ACHN (cell line): ENCODE measurements at places on chromosomes 6 and 20.

DNA sequence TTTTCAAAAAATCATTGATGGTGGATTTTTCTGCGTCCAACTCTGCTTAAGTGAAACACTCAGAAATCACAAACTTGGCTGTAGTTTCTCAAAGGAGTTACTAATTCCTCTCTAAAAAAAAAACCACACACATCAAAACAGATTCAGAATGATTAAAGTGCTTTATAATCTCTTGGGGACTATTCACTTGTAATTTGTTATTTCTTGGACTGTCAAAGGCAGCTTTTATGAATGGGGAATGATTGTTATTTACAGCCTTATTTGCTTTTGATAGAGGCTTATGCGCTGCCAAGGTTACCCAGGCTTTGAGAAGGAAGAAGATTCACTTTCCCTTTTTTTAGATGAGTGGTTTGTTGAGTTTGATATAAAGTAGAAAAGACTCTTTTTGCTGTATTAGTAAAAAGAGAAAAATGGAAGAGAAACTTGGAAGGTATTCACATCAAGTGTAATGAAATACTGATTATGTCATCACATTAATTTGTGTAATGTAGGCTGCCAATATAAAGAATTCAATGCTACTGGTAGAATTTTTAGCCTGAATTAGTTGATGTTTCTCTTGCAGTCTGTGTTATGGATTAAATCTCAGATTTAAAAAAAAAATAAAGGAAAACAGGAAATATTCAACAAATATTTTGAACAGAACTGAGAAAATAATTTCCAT lies 381.0 kb upstream of the SASH1 start:
- DNase-seq, result no peak

GRCh38 chr6:90044833-90045381 lies 150.6 kb downstream of the GJA10 start:
- DNase-seq, result no peak

DNA sequence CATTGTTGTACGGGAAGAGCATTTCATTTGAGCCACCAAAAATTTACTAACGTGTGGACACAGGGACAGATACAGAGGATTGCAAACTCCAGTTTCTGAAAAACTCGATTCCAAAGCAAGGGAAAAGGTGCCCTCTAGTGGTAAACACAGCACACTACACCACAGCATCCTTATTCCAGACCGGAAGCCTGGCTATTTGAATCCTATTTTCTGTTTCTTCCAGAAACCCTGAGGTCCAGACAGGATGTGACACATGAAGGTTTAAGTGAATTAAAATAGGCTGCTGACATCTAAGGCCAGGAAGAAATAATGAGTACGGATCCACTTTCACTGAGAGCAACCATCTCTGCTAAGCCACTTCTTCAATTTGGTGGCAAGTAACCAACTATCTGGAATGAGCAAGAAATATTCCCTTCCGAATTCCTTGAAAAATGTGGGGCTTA lies 31.8 kb upstream of the GMPR start:
- DNase-seq, result peak; percentile 65

DNA sequence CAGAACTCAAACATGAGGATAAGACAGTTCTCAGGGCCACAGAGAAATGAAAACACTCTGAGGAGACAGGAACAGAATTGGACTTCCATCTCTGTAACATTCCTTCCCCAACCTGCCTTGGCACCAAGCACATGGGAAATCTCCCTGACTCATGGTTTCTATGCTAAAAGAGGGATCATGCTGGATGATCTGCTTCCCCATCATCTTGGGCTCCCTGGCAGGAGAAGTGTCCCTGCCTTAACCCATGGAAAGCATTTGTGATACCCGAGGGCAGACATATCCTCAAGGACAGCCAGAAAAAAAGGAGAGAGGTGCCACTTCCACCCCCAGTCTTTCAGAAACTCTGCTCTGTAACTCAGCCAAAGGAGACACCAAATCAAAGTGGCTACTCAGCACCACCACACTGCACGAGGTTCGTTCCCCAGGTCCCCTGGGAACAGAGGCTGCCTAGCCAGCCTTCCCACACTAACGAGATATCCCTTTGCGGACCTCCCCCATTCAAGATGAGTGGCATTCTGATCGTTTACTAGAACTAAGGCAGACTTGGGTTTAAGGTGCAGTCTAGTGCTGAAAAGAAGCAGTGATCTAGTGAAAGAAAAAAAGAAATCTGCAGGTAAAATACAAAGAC lies 34.8 kb downstream of the BLOC1S5 start:
- no peak for DNase-seq

- DNase-seq, result no peak
These were observed 534.4 kb upstream of the CHD6 start for GRCh38 chr20:42152575-42152974.

GRCh38 chr6:551405-551804 lies 105.5 kb downstream of the HUS1B start:
- DNase-seq, result no peak

GRCh38 chr20:62577490-62577836 lies 64.8 kb upstream of the SLCO4A1 start:
- DNase-seq, result no peak

DNA sequence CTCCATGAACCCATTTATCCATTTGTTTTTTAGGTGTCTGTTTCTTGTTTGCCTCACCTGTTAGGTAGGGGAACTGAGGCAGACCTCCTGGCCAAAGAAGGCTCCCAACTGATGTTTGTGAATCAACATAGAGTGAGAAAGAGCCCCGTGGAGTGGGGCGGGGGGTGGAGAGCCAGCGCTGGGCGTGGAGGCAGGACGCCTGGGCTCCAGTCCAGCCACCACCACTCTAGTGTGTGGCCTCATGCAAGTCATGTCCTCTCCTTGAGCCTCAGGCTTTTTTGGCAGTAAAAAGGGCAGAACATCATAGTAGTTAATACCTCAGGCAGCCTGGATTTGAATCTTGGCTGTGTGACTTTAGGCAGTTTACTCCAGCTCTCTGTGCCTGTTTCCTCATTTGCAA lies 42.2 kb upstream of the SCRT2 start:
- no peak for DNase-seq

DNA sequence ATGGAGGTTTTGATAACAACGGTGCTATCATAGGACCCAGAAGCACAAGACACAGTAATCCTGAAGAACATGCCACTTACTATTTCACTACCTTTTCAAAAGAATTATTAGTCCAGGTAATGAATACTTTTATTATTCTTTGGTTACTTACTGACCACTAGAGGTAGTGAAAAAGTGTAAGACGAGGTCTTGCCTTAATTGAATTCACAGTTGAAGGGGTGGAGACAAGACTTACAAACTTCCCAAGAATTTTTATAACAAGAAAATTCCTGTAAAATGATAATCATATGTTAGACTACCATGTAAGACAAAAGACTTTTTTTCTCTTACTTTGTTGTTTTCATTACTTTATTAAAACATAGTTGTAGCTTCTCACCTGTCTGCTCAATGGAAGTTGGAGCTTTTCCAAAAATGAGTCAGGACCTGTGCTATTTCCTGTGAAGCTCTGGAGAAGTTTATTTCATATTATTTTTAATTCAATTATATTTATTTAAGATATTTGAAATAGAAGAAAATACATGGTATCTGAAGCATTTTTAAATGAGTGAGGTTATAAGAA lies 52.4 kb downstream of the DOP1A start:
- peak; percentile 2 for DNase-seq

GRCh38 chr6:116266803-116267202 lies 12.9 kb downstream of the TSPYL1 start:
- DNase-seq, result no peak

DNA sequence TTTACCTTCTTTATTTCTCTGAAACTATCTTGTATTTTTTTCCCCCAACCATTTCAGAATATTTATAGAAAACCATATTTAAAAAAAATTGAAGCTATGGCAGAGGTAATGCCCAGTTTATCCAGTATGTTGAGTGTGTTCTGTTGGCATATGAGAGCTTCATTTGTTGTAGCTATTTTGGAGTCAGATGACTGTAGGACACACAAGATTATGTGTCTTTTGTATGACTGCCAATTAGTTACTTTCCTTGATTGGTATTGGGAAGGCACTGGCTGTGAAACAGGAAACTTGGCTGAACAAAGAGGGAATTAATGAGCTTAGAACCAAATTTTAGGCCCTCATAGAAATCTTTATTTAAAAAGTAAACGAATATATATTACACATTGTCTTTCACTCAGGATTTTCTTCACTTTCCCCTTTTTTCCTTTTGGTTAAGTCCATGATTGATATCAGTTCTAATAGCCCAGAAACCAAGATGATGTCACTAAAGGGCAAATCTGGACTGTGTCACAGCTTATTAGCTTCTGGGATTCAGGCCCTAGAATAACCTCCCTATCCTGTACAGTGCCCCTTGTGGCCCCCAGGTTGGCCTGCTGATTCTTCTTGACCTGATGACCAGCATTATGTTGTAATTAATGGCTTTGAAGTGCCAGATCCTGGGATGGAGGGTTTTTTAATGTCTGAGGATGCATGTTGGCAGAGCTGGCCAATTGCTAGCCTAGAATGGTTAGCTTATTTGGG lies 10.1 kb downstream of the CDC5L start:
- DNase-seq, result no peak

DNA sequence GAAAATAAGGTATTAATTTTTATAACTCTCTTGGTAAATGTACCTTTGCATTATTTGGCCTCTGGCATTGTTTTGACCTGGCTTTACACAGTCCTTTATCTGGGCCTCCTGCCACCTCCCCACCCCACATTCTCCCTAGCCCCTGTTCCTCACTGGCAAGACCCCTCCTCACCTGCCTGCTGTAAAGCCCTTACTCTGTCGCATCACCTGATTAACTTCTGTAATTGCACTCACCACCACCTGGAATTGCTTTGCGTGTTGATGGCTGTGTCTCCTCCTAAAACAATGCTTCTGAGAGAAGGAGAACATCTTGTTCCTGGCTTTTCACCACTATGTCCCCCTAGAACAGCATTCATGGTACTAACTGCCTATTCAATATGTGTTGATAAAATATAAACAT lies 24.8 kb downstream of the SNX9 start:
- no peak for DNase-seq

- DNase-seq, result no peak
These were observed 1.9 kb downstream of the KLHL32 start for GRCh38 chr6:96926425-96926824.

DNA sequence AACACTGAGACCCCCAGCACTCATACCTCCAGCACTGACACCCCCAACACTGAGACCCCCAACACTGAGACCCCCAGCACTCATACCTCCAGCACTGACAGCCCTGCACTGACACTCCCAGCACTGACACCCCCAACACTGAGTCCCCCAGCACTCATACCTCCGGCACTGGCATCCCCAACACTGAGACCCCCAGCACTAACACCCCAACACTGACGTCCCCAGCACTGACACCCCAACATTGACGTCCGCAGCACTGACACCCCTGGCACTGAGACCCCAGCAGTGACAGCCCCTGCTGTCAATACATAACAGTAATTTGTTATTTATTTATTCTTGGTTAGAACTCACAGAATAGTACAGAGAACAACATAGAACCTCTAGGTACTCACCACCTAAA lies 58.0 kb downstream of the ERMARD start:
- no peak for DNase-seq

DNA sequence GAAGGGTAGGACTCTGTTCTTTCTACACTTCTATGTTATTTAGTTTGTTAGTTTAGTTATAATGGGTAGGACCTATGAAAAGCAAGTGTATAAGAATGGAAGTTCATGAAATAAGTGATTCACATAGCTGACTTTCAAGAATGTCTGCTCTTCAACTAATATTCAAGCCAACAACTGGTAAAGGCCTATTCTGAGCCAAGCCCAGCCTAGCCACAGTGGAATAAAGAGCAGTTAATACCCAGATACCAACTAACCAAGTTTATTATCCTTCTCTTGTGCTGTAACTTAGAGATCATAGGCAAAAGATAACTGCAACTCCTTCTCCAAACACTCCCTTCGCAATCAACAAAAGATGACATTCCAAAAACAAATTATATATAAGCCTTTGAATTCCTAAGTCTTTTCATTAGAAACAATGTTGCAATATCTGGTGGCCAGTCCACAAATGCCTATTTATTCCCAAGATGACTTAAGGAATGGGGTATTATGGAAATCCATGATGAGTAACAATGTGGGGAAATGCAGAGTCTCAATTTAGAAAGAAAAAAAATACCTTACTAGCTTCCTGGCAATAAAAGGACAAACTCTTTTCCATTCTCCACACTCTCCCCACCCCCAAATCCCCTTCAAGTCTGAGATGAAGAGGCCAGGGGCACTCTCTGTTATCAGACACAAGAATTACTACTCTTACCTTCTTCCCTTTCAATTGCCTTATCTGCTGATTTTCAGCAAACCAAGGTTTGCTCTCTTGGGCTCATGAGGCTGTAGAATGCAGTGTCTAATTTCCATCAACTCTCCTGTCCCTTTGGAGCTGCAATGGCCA lies 27.4 kb downstream of the BTBD9 start:
- no peak for DNase-seq

DNA sequence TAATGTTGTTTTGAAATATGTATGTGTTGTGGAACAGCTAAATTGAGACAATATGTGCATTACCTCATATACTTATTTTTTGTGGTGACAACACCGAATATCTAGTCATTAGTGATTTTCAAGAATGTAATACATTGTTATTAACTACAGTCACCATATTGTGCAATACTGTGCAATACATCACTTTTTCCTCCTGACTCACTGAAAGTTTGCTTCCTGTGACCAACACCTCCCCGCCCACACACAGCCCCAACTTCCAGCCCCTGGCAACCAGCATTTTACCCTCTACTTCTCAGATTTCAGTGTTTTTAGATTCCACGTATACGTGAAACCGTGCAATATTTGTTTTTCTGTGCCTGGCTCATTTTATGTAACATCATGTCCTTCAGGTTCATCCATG lies 627.9 kb downstream of the PRKN start:
- DNase-seq, result peak; percentile 62

- DNase-seq, result no peak
These were observed 57.5 kb downstream of the LIN28B start for GRCh38 chr6:105014448-105014847.

DNA sequence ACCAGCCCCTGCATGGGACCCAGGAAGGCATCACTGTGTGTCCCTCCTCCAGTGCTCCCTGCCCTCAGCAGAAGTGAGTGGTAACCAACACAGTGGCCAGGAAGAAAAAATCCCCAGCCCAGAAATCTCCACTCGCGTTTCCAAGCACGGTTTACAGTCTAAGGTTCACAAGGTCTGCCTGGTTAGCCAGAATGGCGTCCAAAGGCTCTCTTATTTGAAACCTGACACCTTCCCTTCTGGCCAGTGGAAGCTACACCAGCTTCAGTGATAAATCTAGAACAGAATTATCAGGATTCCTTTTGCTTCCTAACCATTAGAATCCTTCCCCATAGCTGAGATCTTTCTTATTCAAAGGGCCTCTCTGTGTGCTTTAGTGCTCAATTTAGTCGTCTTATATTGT lies 9.2 kb downstream of the LY86 start:
- no peak for DNase-seq

- DNase-seq, result no peak
These were observed 135.9 kb downstream of the OLIG3 start for GRCh38 chr6:137358273-137358672.

DNA sequence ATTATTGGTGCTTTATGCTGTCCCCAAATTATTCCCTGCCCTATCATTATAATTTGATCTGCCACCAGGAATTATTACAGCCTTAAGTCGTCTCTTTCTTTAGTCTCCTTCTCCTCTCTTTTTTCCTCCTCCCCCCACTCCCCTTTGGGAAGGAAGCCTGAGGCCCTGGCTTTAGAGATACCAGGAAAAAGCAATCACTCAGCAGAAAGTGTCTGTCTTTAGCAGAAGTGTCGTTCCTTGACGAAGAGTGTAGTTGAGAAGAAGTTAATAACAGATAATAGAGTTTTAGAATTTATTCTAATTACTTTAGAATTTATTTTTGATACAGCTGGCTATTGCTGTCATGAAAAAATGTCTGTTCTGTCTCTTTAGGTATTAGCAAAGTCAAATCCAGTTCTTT lies 16.5 kb downstream of the LIN28B start:
- DNase-seq, result no peak
